Activated CD4-positive, alpha-beta T cell treated with anti-CD3 and anti-CD28 coated beads, Interleukin-2, amount 50 U/mL, for 4 hours (primary cell): ENCODE measurements at places on chromosomes 7 and 10.

- DNase-seq = no peak
Observed at GRCh38 chr10:101112799-101113594, 18.1 kb upstream of the TLX1 start.

DNA sequence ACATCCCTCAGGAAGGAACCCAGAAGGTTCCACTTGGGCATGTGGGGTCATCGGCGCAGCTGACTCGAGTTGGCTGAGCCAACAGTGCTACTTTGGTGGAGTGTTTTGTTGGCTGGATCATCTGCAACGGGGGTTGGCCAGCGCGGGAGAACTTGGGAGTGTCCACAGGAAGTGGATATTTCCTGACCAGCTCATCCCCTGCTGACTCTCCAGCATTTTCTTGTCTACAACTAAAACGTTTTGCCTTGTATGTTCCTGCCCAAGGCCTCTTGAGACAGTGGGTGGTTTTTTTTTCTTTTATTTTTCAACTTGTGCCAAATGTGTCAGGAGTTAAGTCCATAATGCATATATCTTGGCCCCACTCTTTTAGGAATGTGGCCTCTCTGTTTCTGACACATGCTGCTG, 208.6 kb downstream of the ZNF365 start:
- DNase-seq = no peak

- no peak for DNase-seq
Observed at GRCh38 chr10:114654822-114655575, 3.1 kb downstream of the ABLIM1 start.

- no peak for DNase-seq
Observed at GRCh38 chr10:127035827-127036226, 130.6 kb downstream of the DOCK1 start.

GRCh38 chr7:66958538-66959350, 36.6 kb downstream of the SBDS start:
- no peak for DNase-seq

DNA sequence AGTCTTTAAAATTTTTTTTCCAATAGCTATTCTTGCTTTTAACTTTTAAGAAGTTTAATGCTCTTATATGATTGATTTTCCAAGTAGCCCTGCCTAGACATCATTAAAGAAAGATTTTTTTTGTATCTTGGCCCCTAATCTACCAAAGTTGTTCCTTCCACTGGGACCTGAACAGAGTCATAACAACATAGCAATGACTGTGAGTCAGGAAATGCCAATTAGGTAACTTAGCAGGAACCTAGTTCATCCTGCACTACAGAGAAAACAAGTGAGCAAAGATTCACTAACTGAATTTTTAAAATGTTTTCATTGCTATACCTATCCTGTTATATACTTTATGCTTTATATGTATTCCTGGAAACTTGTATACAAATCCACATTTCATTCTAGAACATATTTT, 284.7 kb downstream of the BICC1 start:
- DNase-seq = no peak
